ENCODE measurements at places on chromosomes 16 and 17. TPM values are rescaled to one million over a fixed set of nuclear protein-coding genes. Genes with fewer than 3 reads are reported as not detected.

CCDC200 gene
- total RNA-seq = not detected

KRTAP1-5 gene
- total RNA-seq = not detected

ADAP2 gene
- 17.2 TPM for total RNA-seq

TBX21 gene
- total RNA-seq = 0.20 TPM

PRAC2 gene
- not detected for total RNA-seq

IL17C gene
- total RNA-seq = not detected

PYDC1 gene
- total RNA-seq = not detected

CDRT15L2 gene
- total RNA-seq = not detected

DNA sequence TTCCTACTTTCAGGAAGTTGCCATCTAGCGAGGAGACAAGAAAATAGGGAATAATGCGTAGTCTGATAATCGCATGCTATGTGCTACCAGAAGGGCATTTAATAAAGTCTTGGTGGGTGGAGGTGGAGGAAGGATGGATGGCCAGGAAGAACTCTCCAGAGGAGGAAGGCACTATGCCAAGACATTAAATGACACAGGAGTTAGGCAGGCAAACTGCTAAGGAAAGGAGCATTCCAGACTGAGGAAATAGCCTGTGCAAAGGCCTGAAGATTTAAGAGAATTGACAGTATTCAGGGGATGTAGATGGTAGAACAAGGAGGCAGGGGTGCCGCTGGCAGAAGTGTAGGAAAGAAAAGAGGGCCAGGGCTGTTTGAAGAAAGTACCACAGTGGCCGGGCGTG is 19.3 kb upstream of the ARHGAP44 start:
- no peak for DNase-seq

GRCh38 chr17:49646391-49647255 is 31.3 kb downstream of the SPOP start:
- peak; percentile 68 for DNase-seq

GRCh38 chr17:9865586-9865985 is 39.5 kb downstream of the RCVRN start:
- DNase-seq = no peak

DNA sequence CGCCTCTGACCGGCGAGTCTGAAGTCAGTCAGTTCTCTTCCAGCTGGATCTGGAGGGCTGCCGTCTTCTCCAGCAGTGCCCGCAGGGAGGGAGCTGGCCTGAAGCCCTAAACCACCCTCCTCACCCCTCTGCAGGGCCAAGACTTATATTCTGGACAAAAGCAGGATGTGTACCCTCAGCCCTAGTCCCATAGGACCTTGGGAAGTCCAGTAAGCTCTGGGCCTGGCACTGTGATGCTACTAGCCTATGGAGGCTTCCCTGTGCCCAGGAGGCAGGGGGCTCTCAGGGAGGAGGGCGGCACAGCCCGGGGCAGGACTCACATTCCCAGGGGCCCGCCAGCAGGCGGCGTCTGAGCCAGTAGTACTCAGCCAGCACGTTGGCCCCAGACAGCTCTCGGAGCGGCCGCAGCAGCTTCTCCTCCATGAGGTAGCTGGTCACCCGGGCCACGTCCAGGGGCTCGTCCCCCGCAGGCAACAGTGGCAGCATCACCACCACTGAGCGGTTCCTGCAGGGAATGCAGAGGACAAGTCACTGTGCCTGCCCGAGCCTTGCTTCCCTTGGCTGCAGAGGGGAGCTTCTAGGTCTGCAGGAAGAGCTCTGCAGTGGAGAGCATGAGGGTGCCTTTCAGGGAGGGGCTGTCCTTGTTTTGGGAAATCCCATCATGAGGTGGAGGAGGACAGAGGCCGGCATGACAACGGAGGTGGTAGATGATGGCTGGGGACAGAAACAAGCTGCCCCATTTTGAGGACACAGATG is 41.7 kb downstream of the RMI2 start:
- no peak for DNase-seq

- DNase-seq = peak; percentile 59
Observed at GRCh38 chr16:81204798-81205680, 33.5 kb upstream of the BCO1 start.

- no peak for DNase-seq
Observed at GRCh38 chr16:3000540-3000939, 12.2 kb upstream of the CLDN9 start.

DNA sequence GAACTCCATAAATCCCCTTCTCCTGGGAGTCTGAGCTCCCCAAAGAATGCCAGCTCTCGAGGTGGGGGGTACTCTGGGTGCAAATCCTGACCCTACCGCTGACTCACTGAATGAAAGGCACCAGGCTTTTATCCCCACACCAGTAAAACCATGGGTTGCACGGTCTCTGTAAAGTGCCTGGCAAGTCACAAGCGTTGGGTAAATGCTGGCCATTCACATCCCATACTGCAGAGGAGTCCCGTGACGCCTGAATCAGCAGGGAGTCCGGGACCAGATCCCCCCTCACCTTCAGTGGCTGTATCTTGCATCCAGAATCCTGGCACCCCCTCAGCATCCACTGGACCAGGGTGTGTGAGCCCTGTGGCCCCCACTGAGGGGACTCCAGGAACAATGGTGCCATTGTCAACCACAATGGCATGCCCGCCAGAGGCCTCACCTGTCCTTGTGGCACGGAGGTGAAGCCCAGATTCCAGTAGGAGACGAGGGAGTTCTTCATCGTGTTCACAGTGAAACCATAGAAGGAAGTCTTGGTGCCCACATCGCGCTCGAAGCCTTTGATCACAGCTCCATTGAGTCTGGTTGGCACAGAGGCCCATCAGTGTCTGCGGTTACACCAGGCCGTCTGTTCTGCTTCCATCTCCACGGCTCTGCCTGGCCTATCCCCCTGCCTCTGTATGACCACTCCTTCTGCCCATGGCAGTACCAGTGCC is 13.3 kb downstream of the ST6GALNAC2 start:
- DNase-seq = no peak

GRCh38 chr16:55453909-55454308 is 25.1 kb upstream of the MMP2 start:
- DNase-seq = no peak

DNA sequence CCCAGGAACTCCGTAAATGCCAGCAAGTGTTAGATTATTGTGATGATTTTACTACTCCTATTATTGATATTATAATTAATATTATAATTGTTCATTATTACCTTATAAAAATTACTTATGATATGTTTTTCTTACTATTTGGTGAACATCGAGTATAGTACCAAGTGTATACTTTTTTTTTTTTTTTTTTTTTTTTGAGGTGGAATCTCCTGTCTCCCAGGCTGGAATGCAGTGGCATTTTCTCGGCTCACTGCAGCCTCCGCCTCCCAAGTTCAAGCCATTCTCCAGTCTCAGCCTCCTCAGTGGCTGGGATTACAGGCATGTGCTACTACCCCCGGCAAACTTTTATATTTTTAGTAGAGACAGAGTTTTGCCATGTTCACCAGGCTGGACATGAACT is 347.0 kb downstream of the WWOX start:
- DNase-seq = no peak

GRCh38 chr17:72539981-72540897 is 419.4 kb downstream of the SOX9 start:
- DNase-seq = peak; percentile 45

DNA sequence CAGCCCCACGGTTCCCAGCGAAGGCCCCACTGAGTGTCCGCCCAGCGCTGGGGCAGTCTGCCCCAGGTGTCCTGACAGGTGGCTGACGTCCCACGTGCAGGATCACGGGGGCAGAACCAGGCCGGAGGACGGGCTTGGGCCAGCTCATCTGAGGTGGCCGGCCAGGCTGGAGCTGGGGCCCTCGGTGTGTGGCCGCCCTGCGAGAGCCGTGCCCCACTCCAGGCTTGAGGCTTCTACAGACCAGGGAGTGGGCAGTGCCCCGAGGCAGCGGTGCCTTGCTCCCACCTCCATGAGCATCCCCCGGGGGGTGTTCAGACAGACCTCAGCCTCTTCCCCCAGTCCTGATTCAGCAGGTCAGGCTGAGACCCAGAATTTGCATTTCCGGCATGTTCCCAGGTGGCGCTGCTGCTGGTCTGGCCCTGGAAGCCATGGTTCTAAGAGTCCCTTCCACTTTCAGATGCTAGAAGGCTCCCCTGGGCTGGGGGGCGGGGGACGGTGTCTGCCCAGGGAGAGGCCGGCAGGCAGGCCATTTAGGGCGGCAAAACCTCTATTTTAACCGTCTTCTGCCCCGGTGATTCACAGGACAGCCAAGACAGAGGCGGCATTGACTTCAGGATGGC is 35.4 kb upstream of the PABPN1L start:
- no peak for DNase-seq

All from HCT116 (cell line).